ENCODE measurements at places on chromosomes 12 and 14. TPM values are rescaled to one million over a fixed set of nuclear protein-coding genes. Genes with fewer than 3 reads are reported as not detected.

GRCh38 chr14:22391908-22392565 is 197.0 kb downstream of the DAD1 start:
- DNase-seq = no peak

DNA sequence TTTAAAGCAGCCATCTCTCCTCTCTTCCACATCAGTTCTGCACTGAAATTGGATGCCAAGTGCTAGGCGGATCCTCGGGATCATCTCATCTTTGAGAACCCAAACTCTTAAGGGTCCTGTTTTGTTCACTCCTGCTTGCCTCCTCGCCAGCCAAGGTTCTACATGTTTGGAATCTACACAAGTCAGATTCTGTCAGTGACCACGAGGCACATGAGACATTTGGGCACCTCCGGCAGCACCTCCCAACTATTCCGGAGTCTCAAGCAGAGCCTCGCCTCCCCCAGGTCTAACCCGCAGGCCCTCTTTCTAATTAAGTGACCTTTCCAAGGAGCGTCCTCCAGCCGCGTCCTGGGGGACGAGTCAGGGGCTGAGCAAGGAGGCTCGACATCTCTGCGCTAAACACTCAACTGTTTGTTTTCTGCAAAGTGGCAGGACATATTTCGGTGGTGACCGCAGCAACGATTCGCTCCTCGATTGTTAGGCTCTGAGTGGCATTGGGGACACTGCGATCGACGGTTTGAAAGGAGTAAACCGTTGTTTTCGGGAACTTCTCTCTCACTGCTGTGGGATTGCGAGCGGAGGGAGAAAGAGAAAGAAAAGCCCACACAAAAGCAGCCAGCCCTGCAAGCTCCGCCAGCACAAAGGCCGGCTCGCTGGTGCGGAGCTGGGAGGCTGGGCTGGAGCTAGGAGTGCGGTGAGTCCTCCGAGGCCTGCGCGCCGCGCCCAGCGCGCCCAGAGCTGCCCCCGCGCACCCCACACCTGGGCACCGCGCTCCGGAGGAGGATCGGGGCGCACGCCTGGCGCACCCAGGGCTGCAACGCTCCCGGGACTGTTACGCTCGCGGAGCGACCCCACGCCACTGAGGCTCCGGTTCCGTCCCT is 640 bp downstream of the ARMH4 start:
- no peak for DNase-seq

DNA sequence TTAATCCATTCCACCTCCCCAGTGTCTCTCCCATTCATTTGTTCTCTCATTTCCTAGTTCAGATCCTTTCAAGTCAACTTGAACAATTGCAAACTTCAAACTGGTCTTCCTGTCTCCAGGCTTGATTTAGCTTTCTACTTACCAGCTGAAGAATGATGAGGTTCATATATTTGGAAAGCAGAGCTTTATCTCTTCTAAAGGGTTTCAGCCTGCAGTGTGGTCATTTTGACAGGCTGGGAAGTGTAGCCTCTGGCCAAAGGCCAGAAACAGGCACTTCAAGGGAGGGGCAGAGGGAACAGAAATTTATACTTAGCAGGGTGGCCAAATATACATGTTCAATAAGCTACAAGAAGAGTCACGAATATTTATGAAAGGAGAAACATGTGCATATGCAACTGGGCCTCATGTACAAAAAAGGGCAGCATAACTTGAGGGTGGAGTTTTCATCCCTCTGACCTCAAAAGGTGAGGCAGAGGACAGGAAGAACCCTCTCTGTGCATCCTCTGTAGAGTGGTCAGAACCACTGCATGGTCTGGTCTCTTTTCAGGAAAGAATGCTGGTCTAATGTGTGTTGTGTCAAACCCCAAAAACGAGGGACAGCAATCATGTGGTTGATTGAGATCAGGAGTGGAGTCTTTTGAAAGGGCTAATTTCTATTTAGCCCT is 34.0 kb upstream of the HECTD1 start:
- DNase-seq = no peak

The ACOT6 gene
- not detected for total RNA-seq

The RFC5 gene
- total RNA-seq = 5.4 TPM

DNA sequence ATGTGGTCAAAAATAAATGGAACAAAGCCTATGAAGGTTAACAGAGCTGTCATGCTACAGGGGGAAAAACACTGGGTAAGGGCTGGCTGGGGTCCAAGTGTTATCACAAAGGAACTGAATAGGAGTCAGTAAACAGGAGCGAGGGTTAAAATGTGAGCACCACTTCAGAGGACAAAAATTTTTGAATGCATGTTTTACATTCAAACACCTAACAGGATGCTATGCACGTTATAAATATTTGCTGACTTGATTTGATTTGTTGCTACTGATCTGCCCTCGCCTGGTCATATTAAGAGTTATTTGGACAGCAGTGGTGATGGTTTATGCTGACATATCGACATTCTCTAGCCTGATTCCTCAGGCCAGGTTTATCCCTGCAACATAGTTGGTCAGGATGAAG is 7.4 kb upstream of the KTN1 start:
- DNase-seq = no peak

DNA sequence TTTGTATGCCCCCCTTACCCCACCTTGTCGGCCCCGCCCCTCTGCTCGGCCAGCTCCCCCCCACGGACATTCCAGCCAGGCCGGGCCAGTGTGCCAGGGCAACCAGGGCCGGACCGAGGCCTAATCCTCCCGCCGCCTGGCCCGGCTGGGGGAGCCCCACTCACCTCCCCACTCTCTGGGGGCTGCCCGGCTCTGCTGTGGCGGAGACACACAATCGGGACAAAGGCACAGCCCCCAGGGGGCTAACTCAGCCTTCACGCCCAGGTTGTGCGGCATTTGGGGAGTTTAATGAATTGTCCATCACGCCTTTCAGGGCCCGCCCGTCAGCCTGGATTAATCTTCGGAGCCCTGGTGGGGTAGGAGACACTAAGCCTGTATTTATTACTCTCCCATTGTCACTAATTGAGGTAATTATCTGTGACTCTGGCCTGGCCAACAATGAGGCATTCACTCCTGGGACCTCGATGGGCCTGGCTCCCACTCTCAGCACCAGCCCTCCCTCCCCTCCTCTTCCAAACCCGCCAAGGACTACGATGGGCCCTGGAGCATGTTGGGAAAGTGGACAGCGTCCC is 8.7 kb downstream of the WNT1 start:
- no peak for DNase-seq

- DNase-seq = no peak
Observed at GRCh38 chr12:102063069-102063468, 1.3 kb upstream of the WASHC3 start.

- no peak for DNase-seq
Observed at GRCh38 chr12:30828686-30829085, 73.9 kb upstream of the CAPRIN2 start.

- DNase-seq = no peak
Observed at GRCh38 chr12:112800183-112800582, 8.6 kb downstream of the RPH3A start.

DNA sequence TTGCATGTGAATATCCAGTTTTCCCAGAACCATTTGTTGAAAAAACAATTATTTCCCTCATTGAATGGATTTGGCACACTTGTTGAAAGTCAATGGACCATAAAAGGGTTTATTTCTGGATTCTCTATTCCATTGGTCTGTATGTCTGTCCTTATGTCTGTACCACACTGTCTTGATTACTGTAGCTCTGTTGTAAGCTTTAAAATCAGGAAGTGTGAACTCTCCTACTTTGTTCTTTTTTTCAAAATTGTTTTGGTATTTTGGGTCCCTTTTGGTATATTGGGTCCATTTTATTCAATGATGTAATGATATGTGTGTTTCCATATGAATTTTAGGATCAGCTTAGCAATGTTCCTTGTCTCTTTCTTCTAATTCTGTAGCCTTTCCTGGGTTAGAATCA is 64.8 kb downstream of the PPP2R5C start:
- DNase-seq = no peak

DNA sequence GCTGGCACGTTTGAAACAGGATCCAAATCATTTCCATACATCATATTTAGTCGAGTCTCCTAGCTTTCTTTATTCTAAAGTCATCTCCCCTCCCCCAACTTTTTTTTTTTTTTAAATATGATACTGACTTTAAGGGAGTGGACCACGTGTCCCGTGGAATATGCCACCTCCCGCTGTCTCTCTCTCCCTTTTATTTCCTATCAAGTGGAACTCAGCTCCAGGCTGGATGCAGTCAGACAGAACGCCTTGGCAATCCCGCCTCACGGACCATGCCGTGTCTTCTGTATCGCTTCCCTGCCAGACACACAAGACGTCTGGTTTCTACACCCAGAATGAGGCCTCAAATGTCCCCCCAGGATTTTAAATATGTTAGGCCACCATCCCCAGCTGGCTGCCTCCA is 21.2 kb downstream of the BCL7A start:
- DNase-seq = no peak

DNA sequence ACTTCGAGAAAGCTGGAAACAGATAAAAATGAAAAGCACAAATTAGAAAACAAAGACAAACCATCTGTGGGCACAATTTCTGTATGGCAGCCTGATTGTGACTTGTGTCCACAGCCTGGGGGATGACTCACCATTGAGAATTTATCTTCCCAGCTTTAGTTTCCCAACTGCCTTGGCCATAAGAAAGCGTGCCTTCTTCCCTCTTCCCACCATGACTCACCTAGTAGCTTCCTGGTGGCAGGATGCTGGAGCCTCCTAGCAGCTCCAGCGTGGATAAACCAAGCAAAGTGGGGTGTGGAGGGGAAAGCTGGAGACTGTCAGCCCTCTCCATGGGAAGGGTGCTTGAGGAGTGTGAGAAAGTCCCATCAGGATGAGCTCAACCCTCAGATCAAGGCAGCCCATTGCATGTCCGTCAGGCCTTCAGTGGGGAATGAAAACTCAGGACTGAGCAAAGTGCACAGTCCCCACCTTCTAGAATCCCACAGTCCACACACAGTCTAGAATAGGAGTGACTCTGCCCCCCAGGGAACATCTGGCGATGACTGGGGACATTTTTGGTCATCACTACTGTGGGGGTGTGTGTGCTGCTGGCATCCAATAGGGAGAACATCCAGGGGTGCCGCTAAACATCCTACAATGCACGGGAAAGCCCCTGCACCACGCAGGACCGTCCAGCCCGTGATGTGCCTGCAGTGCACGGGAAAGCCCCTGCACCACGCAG is 22.4 kb upstream of the SERPINA6 start:
- no peak for DNase-seq

The FAM90A1 gene
- not detected for total RNA-seq

The CCDC196 gene
- not detected for total RNA-seq

DNA sequence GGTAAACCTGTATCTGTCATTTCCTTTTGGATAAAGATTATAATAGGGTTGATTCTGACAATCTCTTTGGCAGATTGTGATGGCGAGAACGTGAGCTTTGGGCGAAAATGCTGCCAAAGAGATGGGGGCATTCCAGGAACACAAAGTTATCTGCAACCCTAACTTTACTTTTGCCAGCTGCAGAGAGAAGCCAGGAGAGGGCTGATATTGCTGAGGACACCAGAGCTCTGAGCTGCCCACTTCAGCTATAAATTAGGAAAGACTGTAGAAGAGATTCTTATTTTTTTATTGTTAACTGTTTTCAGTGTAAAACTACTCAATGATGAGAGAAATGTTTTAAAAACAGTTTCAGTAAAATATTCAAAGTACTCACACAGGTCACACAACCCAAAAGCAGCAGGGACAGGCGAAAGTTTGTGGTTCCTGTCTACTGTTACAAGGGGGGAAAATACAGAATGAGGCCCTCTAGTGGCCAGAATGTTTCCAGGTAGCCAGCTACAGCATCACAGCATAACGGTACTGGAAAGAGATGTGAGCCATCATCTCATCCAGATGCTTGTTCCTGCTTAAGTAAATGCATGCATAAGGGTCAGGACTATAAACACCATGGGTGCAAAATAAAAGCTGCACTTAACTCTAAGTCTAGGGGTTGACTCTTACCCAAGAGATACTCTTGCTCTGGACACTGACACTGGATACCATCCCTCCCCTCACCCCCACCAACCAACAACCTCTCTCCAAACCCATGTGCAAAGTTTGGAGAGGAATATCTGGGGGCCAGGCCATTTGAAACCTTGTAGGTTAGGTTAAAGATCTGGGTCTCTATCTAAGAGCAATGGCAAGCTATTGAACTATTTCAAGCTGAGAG is 498.4 kb downstream of the RMST start:
- no peak for DNase-seq

GRCh38 chr12:111027431-111027830 is 107.1 kb upstream of the MYL2 start:
- DNase-seq = no peak

DNA sequence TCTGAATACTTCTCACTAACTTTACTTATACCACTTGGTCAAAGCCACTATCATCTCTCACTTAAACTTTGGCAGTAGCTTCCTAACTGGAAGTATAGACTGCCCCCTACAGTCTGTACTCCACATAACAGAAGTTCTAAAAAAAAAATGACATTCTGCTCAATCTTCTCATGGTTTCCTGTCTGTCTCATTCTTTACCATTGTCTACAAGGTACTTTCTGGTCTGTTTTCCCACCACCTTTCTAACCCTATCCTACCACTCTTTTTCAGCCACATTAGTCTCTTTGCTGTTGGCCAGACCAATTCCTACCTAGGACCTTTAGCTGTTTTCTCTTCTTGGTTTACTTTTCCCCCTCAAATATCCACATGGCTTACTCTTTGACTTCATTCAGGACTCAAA is 14.7 kb downstream of the CPSF6 start:
- no peak for DNase-seq

DNA sequence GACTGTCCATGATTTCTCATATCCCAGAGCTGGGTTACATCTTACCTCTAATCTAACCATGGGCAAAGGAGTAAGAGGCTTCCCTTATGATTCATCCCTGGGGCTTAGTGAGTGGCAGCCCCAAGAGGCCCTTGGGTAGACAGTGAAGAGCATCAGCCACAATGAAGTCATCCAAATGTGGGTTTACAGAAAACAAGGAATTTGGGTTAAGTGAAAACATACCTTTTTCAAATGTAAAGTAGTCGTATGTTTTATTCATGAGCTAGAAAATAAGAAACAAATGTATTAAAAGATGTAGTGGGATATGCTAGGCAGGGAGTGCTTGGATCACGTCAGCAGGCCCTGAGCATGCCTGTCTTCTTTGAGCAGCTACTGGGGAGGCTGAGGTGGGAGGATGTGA is 54.0 kb upstream of the ELK3 start:
- DNase-seq = no peak

DNA sequence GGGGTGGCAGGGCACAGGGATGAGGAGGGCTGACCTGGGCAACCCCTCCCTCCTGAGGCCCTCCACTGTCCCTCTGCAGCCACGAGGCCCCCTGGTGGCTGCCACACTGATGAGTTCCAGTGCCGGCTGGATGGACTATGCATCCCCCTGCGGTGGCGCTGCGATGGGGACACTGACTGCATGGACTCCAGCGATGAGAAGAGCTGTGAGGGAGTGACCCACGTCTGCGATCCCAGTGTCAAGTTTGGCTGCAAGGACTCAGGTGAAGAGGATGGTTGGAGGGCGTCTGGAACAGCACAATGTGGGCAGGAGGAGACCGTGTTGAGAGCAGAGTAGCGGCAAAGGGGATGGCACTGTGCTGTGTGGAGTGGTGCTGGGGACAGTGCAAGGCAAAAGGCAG is 25.7 kb upstream of the LRP1-AS start:
- no peak for DNase-seq

- DNase-seq = no peak
Observed at GRCh38 chr12:27901959-27902358, 70.6 kb downstream of the PTHLH start.

GRCh38 chr12:25146686-25147085 is 48.3 kb downstream of the DNAI7 start:
- no peak for DNase-seq

The RNU4-1 gene
- total RNA-seq = not detected

The PTGDR gene
- 2.0 TPM for total RNA-seq

- DNase-seq = no peak
Observed at GRCh38 chr14:21933681-21934080, 260.1 kb upstream of the OR4E1 start.

- no peak for DNase-seq
Observed at GRCh38 chr12:127052511-127053232, 1214.3 kb upstream of the TMEM132C start.
